Fibroblast of skin of right biceps (primary cell): ENCODE measurements at places on chromosomes 7 and 10.

DNA sequence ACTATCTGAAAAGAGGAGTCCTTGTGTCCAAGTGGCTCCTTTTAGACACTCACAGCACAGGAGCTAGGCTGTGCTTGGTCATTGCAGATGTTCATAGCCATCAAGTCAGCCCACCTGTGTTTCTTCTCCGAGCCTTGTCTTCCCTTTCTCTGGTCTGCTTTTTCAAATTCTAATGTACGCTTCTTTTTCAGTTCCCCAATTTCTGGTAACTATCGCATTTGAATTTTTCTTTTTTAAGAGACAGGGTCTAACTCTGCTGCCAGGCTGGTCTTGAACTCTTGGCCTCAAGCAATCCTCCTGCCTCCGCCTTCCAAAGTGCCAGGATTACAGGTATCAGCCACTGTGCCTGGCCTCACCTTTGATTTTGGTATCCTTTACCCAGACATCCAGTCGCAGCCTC lies 18.9 kb downstream of the APBB1IP start:
- DNase-seq: no peak

DNA sequence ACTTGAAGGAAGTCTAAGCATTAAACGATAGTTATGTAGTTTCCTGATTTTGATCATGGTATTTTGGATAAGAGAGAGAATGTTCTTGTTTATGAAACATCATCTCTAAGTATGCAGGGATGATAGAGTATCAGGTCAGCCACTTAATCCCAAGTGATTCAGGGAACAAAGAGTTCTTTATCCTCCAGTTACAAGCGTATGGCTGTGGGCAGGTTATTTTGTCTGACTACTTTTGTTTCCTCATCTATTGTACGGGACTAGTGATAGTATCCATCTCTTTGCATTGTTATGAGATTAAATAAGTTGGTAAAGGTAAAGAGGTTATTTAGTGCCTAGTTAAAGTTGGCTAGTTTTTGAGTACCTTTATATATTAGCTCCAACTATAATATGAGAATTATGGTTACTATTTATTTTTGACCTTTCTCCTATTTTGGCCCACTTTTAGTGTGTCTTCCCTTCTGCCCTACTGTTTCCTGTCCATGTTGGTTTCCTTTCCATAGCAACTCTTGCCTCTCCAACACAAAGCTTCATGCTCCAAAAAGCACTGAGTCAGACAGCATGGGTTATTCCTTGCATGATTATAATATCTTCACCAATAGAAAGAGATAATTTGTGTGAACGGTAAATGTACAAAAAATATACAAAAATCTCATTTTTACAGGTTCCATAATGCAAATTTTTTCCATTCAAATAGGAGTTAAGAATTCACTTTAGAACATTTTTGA lies 65.4 kb downstream of the SP8 start:
- DNase-seq: no peak

DNA sequence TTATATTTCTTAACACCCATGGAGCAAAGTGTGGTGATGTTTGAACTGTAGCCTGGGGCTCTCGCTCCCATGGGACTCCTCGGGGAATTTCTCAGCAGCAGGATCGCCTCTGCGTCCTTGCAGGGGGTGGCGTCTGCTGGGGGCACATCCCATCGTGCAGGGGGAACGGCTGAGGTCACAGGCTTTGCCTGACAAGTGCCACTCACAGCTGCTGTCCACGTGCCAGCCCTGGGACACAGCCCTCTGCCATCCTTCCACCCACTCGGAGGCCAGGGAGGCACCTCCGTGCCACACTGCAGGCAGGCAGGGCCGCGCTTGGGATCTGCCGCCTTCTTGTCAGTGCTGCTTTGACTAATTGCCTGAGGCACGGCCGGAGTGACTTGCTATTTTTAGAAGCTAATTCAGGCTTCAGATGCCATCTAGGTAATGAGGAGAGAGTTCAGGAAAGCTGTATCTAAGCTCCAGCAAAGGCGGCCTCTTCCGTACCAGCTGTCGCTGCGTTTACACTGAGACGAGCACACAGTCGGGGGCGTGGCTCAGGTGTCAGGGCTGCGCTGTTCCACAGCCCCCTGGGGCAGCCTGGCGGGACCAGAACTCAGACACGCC lies 45.7 kb downstream of the PITRM1 start:
- DNase-seq: no peak

DNA sequence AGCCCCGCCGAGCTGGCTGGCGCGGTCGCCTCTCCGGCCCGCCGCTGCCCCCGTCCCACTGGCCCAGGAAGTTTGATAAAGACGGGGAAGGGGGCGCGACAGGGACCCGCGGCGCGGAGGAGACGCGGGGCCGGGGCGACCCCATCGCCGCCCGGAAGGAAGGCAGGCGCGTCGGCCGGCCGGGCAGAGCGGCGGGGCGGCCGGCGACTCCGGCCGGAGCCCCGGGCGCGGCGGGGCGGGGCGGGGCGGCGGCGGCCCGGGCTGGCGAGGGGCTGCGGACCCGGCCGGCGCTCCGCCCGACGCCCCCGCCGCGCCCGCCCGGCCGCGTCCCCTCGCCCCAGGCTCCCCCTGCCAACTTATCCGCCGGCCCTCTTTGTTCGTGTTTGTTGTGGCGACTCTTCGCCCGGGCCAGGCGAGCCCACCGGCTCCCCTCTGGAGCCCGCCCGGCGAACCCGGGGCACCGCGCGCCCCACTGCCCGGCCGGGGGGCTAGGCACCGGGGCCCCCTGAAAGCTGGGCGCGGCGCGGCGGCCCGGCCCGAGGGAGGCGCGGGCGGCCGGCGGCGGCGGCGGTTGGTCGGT lies 571 bp downstream of the KDM7A start:
- peak; percentile 12 for DNase-seq

GRCh38 chr7:87885018-87885417 lies 8.7 kb downstream of the DBF4 start:
- DNase-seq: no peak

DNA sequence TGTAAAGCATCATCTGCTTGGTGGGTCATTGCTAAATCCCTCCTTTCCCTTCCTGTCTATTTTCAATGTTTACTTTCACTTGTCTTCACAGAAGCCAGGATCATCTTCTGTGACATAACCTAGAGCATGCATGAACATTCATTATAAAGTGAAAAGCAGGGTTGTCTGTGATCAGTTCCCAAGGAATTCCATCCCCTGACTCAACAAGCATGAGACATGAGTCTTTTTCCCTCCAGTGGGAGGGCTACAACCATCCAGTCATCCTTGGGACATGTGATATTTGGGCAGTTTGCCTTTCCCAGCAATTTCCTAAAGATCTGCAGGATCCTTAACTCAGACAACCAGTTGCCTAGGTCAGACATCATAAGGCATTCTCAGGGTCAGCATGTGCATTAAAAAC lies 166.3 kb upstream of the TMEM196 start:
- peak; percentile 91 for DNase-seq

DNA sequence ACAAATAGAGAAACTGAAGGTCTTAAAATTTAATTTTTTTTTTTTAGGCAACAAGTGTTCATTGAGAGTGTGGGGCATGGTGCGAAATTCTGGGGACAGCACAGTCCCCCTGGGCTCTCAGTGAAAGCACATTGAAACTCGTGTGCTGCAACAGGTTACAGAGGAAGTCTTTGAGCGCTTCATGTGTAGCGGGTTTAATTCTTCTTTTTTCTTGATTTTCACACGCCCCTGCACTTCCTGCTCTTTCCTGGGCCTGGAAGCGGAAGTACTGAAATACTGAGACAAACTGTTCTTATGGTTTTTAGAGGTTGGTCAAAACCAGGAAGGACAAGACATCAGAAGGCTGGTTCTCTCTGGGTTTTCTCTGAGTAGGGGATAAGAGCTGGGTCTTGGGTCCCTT lies 203.5 kb downstream of the PTEN start:
- DNase-seq: no peak

DNA sequence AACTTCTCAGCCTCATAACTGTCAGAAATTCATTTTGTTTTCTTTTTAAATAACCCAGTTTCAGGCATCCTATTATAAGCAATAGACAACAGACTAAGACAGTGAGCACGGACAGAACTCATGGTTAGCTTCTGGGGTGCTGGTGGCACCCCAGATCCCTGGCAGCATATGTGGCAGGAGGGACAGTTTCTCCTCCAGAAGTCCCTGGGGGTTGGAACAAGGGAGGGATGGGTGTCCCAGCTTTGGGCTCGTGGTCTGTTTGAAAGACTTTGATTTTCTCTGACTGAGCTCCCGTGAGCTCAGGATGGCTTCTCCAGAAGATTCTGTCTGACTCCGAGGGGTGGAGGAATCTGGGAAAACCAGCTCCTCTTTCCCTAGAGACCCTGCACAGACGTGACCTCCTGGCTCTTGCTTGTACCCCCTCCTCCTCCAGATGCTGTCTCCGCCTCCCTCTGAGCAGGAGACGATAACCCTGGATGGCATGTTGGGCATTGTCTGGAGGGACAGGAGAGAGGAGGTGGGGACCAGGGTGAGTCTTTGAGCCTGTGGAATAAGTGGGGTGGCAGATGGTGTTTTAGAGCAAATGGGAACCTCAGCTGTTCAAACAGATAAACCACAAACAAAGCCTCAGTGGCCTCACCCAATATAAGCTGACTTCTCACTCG lies 421.1 kb downstream of the GLRX3 start:
- DNase-seq: no peak

DNA sequence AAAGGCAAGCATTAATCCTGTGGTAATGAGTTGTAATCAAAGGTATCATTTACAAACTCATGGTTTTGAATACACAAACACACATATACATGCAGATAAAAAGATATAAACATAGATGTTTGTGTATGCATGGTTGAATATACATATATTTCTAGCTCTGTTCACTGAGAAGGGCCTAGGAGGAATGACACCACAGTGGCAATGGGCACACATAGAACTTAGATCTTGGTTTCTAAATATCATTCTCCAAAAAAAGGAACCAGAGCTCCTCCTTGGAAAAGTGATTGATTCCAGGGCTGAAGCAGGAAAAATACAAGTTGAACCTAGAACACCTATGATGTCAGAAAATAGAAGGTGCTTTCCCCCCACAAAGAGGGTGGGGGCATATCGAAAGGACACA lies 6.9 kb downstream of the CUL2 start:
- no peak for DNase-seq

DNA sequence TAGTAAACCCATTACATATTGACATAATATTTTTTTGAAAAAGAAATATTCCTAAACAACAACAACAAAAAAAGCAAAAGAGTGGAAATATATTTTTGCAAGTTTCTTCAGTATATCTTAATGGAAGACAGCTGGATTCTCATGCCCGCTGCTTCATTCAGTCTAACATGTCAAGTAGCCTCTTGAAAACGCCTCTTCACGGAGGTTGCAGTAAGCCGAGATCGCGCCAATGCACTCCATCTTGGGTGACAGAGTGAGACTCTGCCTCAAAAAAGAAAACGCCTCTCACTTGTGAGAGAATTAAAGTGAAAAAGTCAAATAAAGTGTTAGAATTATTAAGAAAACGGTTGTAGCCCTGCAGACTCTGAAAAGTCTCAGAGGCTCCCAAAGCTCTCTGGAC lies 1.3 kb downstream of the CUTC start:
- DNase-seq: no peak
